Ascending aorta (tissue), 2 donors: ENCODE measurements at places on chromosomes 5 and 9.

DNA sequence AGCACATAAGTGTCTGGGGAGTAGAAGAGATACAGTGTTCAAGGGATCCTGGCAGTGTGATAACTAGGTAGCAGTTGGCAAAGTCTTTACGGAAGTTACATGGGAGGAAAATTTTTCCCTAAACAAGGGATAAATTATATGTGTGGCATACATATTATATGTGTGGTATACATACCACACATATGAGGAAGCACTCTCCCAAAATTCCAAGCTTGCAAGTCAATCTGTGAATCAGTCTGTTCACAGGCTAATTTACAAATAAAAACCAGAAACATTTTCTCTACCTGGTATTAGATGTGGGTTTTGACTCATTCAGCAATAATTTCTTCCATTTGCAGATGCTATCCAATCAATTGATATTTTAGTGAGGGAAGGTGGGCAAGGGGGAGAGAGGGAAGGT lies 110.0 kb downstream of the ISOC1 start:
- DNase-seq = no peak

- no peak for DNase-seq
Observed at GRCh38 chr5:176700239-176700847, 53.1 kb downstream of the TSPAN17 start.

- DNase-seq = no peak
Observed at GRCh38 chr9:76729980-76730737, 34.1 kb upstream of the PCA3 start.

DNA sequence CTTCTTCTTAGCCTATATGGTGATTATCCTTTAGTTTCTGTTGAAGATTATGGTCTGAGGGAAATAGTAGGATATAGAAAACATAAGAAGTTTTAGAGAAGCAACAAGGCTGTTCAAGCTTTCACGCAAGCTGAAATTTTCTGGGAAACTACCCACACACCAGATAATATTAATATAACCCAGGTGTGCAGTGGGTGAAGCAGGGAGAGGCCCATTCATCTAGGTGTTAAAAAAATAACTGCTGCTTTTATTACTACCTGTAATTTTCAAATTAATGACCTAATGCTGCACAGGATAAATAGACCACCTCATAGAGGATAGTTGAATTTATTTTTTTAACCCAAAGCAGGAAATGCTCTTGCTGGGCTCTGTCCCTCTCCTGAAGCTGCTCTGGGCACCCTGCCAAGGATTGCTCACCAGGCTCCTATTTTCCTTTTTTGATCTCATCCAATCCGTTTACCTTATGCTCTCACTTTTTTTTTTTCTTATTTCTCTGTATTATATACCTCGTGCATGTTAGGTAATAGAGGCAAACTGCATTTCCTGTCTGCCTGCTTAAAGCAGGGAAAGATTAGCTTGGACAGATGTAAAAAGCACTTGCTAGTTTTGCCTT lies 124.3 kb upstream of the SLC12A2 start:
- DNase-seq = no peak

- no peak for DNase-seq
Observed at GRCh38 chr5:2550509-2550908, 201.0 kb downstream of the IRX2 start.

GRCh38 chr5:149645236-149645635 lies 63.9 kb downstream of the ARHGEF37 start:
- DNase-seq = no peak

- DNase-seq = no peak
Observed at GRCh38 chr5:153237671-153238332, 252.7 kb upstream of the GRIA1 start.

DNA sequence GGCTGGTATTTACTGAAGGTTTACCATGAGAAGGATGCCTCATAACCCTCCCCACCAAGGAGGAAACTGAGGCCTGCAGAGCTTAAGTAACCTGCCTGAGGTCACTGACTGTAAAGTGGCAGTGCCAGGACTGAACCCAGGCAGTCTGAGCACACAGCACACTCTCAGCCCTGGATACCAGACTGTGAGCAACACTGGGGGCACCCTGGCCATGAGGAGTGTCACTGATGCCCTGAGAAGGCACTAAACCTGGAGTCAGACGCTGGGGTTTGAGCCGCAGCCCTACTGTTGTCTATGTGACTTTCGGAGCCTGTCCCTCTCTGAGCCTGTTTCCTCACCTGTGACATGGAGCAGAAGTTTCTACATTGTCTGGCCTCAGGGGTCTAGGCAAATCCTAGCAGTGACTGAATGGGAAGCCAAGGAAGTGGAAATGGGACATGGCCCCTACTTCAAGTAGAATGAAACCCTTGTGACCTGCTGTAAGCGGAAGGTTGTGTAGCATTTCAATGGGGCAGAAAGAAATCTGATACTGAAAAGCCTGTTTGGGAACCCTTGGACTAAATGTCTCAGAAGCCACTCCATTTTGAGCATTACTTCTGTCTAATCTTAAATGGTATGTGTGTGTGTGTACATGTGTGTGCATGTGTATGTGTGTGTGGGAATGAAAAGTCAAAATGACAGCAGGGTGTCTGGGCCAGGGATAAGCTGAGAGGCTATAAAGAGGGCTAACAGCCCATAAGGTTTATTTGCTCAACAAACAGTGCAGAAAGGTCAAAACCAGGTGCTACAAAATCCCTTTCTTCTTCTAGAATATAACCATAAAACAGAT lies 36.0 kb downstream of the B4GALT1 start:
- peak; percentile 51 for DNase-seq

DNA sequence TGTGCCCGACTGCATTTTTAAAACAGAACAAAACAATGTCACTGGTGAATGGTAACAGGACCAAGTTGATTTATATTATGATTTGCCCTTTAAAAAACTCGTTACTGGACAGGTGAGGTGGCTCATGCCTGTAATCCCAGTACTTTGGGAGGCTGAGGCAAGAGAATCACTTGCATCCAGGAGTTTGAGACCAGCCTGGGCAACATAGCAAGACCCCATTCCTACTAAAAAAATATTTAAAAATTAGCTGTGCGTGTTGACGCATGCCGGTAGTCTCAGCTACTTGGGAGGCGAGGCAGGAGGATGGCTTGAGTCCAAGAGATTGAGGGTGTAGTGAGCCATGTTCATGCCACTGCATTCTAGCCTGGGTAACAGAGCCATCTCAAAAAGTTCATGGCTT lies 7.2 kb downstream of the UNC13B start:
- DNase-seq = no peak

DNA sequence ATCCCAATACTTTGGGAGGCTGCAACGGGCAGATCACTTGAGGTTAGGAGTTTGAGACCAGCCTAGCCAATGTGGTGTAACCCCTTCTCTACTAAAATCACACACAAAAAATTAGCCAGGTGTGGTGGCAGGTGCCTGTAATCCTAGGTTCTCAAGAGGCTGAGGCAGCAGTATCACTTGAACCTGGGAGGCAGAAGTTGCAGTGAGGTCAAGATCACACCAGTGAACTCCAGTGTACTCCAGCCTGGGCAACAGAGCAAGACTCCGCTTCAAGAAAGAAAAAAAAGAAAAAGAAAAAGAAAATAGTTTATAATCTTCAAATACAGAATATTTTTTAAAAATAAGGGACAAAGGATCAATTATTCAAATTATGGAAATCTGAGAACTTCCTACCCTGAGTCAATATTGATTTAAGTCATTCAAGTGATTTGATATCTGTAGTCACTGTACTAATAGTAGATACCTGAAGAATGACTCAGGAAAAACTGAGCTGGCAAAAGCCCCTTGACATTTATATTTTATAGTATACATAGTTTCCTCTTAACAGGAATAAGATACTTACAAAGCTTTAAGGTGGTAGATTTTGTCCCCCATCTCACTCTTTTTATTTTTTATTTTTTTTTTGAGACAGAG lies 61.8 kb downstream of the PTBP3 start:
- no peak for DNase-seq

DNA sequence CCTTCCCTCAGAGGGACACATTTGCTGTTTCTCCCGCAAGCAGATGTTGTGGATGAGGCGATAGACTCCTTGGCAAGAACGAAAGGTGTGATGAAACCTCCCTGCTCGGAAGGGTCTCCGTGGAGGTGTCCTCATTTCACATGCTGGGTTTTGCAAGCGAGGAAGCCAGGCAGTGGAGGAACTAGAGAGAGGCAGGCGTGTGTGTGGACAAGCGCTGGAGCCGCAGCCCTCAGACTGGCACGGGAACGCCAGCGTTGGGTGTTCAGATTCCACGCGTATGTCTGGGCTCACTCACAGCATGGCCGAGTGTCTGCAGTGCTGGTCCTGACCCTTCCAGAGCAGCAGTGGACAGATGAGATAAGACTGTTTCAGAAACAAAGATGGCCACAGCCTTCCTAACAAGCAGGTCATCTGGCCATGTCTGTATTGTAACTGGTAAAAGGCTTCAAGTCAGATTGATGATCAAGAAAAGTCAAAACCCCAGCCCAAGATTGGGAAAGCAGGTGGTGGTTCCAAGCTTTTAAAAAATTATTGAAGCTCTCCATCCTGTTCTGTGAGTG lies 35.0 kb upstream of the NCS1 start:
- no peak for DNase-seq

DNA sequence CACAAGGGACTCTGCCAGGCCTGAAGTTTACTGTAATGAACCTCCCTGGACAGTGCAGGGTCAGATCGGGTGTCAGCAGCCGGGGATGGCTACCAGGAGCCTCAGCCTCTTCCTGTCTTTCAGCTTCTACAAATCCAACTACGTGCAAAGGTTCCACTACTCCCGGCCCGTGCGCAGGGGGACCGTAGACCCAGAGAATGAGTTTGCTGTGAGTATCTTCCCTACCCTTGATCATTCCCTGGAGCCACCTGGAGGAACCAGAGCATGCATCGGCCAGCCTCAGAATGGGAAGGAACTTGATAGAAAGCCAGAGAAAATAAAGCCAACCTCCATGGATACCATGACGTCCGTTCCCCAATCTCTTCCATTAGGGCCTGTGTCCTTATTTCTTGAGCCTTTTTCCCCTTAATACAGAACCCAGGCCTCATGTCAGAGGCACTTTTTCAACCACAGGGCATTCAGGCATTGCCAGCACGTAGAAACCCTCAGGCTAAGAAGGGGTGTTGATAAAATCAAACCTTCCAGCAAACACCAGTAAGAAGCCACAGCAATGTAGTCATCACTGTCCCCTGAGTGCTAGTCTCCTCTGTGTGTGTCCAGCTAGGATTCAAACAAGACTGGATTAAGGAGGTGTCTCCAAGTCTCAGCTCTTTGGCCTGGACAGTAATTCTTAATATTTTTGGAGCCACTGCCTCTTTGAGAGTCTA lies 49.0 kb upstream of the FOXI1 start:
- DNase-seq = no peak

DNA sequence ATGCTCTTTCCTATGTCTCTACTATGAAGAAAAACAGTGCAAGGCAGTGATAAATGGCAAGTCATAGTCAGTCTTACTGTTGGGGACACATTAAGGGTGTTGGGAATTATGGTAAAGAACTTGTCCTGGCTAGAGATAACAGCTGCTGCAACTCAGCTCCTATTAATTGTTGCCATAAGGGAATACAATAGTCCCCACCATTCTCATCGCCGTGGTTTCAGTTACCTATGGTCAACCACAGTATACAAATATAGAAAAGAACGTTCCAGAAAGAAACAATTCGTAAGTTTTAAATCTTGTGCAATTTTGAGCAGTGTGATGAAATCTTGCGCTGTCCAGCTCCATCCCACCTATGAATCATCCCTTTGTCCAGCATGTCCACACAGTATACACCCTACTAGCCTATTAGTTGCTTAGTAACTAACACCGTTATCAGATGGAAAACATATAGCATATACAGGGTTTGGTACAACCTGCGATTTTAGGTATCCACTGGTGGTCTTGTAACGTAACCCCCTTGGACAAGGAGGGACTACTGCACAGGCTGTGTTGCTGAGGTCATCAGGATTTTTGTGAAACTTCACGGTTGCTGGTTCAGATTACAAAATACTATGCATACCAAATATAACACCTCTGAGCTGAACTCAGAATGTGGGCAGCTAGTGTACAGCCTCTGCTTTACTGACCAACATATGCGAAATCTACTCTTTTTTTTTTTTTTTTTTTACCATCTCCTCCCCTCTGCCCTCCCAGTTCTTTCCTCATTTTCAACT lies 53.5 kb downstream of the ZFR start:
- DNase-seq = no peak

DNA sequence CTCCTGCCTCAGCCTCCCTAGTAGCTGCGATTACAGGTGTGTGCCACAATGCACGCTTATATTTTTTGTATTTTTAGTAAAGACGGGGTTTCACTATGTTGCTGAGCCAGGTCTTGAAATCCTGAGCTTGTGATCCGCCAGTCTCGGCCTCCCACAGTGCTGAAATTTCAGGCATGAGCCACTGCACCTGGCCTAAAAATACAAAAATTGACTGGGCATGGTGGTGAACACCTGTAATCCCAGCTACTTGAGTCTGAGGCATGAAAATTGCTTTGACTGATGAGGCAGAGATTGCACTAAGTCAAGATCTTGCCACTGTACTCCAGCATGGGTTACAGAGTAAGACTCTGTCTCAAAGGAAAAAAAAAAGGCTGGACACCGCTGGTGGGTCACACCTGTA lies 13.1 kb upstream of the DYNC2I2 start:
- no peak for DNase-seq

DNA sequence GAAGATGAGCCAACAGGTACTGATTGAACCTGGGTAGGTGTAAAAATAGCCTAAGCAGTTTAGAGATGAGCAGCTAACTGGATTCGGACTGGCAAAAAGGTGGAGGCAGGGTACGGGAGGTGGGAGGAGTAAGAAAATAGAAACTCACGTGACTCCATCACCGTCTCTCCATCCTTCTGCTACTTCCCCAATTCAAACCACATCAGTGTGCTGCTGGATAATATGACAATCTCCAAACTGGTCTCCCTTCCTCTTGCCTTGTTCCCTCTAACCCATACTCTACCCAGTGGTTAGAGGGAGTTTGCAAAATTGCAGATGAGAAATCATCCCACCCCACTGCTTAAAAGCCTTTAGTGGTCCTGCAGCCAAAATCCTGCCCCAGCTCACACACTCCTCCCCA lies 42.7 kb downstream of the RIGI start:
- no peak for DNase-seq
